SW 1271 (cell line): ENCODE measurements at places on chromosomes 5 and 9.

DNA sequence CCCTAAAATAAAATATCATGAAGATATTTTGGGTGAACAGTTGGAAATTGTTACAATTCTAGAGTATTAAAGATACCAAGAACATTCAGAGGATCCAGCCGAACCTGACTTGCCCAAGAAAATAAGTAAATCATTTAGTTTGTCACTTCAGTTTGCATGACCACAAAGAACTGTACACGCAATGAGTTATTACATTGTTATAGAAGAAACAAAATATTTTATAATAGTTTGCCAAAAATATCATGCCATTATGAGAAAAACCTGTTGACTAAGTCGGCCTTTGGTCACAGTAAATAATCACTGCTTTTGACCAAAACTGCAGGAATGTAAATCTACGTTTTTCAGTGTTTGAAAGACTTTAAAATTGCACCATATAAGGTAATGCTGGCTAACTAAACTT is 27.9 kb downstream of the TRIO start:
- no peak for DNase-seq

GRCh38 chr5:167943343-167943742 is 348.1 kb upstream of the WWC1 start:
- DNase-seq, result no peak

DNA sequence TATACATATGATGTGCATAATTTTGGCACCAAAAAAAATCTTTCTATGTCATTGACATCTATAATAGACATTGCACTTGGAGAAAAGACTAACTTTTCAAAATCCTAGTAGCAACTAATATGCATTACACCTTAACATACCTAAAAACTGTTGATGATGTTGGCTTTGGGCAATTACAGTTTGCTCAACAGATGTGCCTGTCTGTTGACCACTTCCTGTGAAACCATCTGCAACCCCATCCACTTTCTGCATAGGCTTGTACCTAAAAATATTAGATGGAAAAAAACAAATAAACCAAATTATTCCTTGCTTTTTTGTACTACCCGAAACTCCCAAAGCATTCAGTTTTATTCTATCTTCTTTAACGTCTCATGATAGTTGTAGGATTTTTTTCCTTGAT is 248.6 kb downstream of the RFX3 start:
- DNase-seq, result no peak

DNA sequence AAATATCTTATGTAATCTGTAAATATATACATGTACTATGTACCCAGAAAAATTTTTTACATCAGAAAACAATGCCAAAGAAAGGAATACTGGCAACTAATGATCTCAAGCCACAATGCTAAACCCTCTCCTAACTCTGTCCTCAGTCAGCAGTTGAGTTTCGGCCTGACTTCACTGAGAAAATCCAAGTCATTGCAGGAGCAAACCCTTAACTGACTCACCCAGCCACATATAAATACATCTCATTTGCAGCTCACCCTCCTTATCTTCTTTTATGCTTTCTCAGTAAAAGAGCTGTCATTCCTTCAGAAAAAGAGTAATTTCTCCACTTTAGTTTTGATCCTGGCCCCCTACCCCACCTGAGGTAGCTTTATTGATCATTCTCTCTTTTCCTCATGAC is 46.1 kb upstream of the TMED7 start:
- DNase-seq, result no peak

- DNase-seq, result no peak
Measured at GRCh38 chr5:96337048-96337781, 95.8 kb downstream of the PCSK1 start.

- DNase-seq, result no peak
Measured at GRCh38 chr5:73901043-73901442, 275.0 kb downstream of the ARHGEF28 start.

- no peak for DNase-seq
Measured at GRCh38 chr5:149496166-149496565, 55.1 kb downstream of the CSNK1A1 start.

- DNase-seq, result no peak
Measured at GRCh38 chr9:104860263-104860662, 67.7 kb downstream of the ABCA1 start.

- no peak for DNase-seq
Measured at GRCh38 chr9:91951944-91952520, 2.0 kb upstream of the ROR2 start.

GRCh38 chr5:109739741-109740728 is 50.3 kb downstream of the MAN2A1 start:
- no peak for DNase-seq

DNA sequence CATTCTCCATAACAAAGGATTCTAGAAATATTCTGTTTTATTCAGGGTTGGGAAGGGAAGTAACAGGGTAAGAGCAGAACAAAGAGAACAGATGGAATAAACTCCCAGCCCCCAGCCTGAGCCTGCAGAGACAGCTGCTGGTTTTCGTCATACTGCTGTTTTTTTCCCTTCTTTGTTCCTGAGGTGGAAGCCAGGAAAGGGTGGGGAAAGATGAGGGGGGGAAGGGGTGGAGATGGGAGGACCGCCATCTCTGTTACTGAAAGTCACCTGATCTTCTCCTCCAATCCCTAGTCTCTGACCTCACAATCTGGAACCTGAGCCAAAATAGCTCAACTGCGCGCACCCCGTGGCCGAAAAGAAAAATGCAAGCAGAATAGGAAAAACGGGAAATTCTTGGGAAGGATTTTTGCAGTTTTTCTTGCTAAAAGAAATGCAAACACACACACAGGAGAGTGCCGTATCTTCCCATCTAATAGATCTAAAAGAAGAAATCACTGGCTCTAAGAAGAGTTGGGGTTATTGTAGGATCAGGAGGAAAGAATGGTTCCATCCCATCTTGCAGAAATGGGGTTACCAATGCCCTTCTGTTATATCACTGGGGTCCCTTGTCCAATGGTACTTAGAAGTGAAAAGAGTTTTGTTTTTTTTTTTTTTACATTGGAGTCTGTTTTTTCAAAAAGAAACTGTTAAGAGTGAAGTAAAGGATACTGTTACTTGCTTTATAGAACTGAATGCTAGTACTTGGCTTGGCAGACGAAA is 57.9 kb downstream of the DIAPH1 start:
- DNase-seq, result no peak

- DNase-seq, result no peak
Measured at GRCh38 chr9:126974594-126974993, 60.0 kb downstream of the RALGPS1 start.

DNA sequence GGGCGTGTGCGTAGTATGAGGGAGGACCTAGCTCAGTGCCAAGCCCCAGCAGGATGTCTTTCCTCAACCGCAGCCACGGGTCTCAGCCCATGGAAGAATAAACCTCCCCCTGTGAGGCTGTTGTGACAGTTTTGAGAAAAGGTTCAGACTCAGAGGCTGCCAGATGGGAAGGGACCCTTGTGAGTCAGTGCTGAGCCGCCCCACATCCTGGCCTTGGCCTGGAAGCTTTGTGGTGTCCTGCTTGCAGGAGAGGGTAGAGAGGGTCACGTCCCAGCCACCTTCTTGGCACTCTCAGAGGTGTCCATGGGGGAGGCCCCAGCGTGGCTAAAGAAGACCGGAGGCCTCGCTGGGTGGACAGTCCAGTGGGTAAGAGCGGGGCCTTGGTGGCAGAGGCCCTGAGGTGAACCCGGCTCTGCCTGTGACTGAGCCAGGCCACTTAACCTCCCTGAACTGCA is 2.8 kb downstream of the GRHPR start:
- DNase-seq, result no peak

GRCh38 chr5:178590924-178591423 is 781 bp upstream of the COL23A1 start:
- DNase-seq, result no peak

DNA sequence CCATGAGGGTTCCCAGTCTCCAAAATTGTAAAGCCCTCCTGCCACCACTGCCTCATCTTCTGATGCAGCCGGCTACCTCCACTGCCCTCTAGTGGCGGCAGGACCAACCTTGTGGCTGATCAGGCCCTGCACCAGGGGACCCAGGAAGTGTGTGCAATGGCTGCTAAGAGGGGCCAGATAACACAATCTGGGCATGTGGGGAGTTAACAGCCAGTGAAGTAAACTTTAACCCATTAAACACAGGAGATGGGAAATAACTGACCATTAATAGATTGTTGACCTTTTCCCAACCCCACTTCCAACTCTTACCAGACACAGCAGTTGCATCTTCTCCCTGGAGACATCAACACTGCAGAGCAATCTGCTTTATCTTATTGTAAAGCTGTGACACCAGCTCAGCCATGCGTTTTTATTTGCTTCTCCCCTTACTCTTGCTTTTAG is 63.3 kb downstream of the FREM1 start:
- DNase-seq, result no peak

- DNase-seq, result no peak
Measured at GRCh38 chr5:67166460-67167285, 29.9 kb downstream of the CD180 start.

GRCh38 chr5:53068291-53068836 is 41.2 kb downstream of the MOCS2 start:
- DNase-seq, result no peak

DNA sequence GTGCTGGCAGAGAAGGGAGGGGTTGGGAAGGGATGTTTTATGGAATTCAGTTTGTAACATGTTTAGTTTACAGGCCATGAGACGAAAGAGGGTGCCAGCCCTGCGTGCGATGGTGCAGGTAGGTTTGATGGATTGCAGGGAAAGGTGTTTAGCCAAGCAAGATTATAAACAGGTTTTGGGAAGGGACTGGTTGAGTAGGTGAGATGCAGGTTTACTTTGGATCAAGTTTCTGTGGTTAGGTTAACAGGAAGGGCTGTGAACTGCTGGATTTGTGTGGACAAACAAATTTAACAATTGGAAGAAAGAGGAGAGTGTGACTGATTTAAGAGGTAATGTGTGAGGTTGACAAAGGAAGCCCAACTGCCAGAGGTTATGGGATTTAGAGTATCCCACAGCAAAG is 32.6 kb upstream of the GPX3 start:
- DNase-seq, result no peak

- no peak for DNase-seq
Measured at GRCh38 chr5:154654486-154655371, 100.4 kb upstream of the LARP1 start.

DNA sequence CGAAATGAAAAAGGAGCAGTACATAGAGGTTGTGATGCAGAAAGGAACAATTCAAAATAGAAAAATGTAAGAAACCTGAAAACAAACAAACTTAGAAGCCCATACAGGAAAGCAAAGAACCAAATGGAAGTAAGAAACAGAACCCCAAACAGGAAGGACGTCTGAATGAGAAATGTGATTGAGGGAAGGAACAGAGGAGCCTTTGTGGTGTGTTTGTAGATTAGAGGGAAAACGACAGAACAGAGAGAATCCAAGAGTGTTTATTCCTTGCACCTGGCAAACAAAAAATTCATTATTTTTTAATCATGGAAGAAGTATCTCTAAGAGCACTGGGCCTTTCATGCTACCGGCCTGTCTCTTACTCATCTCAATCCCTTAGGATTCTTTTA is 67.8 kb upstream of the ZSWIM6 start:
- no peak for DNase-seq

GRCh38 chr5:138985683-138986082 is 110.5 kb upstream of the LRRTM2 start:
- no peak for DNase-seq

DNA sequence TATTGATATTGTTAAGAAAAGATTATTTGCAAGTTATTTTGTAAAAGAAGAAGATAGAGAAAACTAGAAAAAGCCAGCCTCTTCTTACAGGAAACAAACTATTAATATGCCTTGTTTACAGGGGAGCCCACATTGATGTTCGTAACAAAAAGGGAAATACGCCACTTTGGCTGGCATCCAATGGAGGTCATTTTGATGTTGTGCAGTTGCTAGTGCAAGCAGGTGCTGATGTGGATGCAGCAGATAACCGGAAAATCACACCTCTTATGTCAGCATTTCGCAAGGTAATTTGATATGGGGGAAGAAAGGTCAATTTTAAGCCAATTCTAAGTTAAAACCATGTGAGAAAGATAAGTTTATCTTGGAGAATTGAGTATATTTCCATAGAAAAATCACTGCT is 37.6 kb upstream of the EIF4EBP3 start:
- DNase-seq, result no peak

GRCh38 chr5:6732634-6733410 is 19.6 kb downstream of the TENT4A start:
- DNase-seq, result peak; percentile 75

DNA sequence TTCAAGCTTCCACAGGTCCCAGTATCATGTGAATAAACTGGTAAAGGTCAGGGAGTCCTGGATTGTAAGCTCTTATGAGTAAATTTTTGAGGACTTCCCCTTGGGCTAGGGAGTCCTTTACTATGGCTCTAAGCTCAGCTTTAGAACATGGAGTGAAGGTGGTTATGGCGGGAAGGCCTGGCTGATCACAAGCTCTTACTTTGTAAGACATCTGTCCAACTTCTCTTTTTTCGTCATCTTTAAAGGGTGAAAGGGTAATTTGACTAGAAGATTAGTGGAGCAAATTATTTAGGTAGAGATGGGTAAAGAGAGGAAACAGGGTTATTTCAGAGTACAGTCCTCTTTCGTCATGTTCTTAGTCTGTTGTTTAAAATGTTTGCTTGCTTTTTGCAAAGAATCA is 155.4 kb downstream of the AOPEP start:
- DNase-seq, result no peak

- DNase-seq, result no peak
Measured at GRCh38 chr9:91751922-91752321, 198.1 kb downstream of the ROR2 start.

DNA sequence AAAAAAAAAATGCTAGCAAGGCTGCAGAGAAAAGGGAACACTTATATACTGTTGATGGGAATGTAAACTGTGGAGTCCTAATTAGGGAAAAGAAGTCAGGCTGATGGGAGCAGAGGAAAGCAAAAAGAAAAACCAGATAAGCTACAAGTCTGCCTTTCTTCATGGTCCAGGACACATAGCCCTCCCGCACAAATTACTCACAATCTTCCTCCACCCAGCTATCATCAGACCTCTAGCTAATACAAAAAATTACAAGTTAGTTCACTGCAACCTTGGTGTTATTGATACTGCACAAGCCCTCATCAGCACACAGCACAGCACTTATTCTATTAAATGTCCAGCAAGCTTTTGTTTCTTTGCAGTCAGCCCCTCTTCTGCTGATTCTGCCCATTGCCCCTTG is 186.0 kb upstream of the ADRA1B start:
- DNase-seq, result no peak

GRCh38 chr9:106726070-106726815 is 136.7 kb upstream of the ZNF462 start:
- no peak for DNase-seq

DNA sequence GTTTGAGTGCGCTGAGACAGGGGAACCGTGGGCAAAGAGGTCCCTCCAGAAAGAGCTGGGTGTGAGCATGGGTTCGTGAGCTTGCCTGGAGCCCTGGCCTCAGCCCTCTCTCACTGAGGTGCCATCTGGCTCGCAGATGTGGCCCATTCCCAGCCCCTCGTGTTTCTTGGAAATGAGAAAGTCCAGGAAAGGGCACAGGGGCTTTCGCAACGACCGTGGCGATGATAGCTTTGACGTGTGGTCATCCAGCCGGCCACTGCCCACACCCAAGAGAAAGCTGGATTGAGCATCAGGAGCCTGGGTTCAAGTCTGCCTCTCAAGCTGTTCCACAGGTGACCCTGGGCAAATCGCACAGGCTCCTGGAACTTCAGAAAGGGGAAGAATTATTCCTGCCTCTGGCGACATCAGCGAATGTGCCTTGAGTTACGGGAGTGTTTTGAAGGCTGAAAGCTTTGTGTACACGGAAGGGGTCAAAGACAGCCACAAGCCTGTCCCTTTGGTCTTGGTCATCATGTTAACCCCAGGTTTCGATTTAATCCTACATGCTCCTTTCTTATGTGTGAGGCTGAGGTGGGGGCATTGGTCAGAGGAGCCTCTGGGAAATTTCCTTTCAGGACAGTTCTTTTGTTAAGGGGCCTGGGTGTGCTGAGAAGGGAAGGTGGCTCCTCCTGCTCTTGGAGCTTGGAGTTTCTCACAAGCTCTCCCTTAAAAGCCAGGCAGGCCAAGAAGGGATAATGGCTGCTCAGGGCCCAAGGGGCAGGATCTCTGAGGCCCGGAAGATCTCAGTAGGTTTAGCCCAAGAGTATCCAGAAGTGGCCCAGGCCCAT is 41.7 kb upstream of the IL17B start:
- DNase-seq, result no peak
